ENCODE measurements at places on chromosomes 3 and 15.
A peak's percentile ranks its signal among the peaks of the same experiment; 100 is the strongest.

DNA sequence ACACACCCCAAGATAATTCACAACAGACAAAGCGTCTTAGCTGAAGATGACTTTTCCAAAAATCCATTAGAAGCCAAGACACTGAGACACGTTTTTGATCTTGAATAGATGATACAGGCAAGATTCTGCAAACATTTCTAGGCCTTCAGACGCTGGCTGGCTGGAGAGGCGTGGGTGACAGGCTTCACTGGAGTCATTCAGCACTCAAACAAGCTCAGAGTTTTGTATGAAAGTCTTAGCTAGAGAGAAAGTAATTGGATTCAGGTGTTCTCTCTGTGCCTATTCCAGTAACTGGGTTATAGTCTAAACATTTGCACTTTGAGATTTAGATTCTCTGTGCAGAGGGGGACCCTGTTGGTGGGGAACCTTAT is 147.7 kb upstream of the BHLHE40 start:
- peak; percentile 59 for DNase-seq

DNA sequence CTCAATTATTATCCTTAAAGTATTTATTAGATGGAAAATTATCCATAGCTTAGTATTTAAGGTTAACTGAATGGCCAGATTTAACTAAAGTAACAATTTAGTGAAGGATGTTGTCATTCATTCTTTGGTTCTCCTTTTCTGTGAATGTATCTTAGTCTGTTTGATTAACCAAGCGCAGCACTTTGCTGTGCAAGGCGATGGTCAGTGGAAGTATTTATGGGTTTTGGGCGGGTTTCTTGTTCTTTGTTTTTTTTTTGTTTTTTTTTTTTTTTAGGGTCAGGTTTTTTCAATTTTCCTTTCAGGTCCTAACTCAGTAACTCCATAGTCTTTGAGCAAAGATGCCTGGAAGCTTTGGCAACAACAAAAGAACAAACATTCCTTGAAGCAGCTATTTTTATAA is 328.8 kb downstream of the PTPRG start:
- DNase-seq, result no peak

DNA sequence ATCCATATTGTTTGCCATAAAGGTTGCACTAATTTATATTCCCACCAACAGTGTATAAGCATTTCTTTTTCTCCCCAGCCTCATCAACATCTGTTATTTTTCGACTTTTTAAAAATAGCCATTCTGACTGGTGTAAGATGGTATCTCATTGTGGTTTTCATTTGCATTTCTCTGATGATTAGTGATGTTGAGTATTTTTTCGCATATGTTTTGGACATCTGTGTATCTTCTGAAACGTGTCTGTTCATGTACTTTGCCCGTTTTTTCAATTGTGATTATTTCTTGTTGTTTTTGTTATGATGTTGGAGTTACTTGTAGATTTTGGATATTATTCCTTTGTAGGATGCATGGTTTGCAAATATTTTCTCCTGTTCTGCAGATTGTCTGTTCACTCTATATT is 46.5 kb downstream of the TP63 start:
- no peak for DNase-seq

GRCh38 chr3:53821631-53822121 is 24.5 kb downstream of the CHDH start:
- no peak for DNase-seq

DNA sequence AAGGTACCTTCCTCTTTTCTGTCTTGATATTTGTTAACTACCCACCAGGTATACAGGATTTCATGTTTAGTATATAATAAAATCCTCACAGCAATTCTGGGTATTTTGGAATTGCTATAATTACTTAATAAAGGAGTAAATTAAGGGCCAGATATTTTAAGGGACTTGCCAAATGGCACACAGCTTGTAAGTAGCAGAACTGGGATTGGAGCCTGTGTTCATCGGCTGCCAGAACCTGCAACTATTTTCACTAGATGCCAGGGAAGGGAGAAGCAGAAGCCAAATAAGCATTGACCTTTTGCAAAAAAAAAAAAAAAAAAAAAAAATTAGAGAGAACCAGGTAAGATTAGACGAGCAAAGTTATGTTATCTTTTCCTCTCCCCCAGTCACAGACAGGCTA is 683.3 kb upstream of the CADM2 start:
- DNase-seq, result no peak
